Choroid plexus epithelial cell (primary cell): ENCODE measurements at places on chromosomes 12 and 14.

- DNase-seq: peak; percentile 82
Measured at GRCh38 chr12:65655074-65655493, 169.2 kb upstream of the HMGA2 start.

DNA sequence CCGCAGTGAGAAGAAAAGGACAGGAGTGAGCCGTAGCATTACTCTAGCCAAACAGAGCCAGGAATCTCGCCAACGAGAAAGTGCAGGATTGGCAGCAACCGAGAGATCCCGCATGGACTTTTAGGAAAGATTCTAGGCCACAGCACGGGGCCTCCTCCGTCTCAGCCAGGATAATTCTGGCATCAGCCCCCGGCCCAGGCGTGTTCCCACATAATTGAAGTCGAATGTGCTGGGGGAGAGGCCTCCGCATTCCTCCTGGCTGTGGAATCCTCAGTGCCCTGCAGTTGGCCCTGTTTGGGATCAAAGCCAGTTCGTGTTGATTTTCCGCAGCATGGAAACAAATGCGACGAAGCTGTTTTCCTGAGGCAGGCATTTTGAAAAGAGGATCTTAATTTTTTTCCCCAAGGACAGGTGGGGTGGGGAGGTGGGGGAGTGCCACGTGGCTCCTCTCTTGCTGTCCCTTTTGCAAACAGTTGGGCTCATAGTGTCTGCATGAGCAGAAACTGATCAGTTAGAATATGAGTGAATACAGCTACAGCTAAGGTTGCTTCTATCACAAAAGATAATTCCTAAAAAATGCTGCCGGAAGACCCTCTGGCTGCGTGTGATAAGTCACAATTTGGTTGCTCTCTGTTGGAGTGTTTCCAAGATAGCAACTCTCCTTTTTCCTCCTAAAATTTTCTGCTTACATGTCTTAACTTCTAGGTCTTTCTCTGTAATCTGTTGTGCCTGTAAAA, 37.3 kb upstream of the ATXN2 start:
- DNase-seq: peak; percentile 70

GRCh38 chr12:108495823-108496579, 19.1 kb upstream of the FICD start:
- no peak for DNase-seq

- no peak for DNase-seq
Measured at GRCh38 chr12:32420356-32420755, 21.0 kb downstream of the FGD4 start.

DNA sequence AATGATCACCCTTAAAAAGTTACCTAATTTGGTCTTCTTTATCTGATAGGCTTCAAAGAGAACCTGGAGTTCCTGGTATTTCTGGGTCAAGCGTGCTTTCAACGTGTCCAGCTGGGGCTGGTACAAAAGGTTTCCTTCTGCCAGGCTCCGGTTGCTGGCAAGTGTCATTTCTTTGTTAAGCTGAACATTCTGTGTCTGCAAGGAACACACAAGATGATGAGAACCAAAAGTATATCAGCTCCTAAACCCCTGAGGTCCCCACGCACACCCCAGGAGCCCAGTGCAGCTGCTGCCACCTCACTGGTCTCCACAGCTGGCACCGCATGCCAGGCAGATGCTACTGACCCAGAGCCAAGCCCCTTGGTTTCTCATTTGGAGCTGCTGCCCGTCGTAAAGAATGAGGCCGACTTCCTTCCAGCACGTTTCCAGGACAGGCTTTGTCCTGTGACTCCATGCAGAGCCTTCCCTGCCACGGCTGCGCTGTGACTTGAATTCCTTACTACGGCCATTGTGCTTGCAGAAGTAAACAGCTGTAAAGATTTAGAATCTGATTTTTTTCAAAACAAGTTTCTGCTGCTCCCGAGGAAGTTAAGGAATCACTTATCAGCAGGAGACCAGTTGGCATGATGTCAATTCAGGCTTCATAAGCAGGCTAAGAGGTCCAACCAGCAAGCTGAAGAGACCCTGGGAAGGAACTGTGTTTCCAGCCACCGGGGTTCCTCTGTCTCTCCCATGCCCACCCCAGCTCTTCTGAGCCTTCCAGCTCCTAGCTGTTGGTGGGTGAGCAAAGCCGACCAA, 24.9 kb downstream of the VPS37B start:
- DNase-seq: peak; percentile 81

DNA sequence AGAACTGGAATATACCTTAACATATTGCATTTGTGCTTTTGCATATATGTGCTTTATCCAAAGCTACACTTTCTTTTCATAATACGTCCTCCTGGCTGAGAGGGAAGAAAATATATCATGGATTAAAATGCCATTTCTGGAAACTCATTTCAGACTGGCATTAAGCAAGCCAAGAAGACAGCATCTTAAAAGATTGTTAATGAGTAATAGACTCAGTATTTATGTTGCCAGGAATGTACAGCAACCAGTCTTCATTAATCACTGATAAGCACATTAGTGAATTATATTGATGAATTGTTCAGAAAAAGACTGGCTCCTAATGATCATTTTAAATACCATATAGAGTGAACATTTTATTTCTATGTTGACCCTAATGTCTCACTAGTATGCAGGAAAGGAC, 134.9 kb upstream of the IFNG-AS1 start:
- no peak for DNase-seq

DNA sequence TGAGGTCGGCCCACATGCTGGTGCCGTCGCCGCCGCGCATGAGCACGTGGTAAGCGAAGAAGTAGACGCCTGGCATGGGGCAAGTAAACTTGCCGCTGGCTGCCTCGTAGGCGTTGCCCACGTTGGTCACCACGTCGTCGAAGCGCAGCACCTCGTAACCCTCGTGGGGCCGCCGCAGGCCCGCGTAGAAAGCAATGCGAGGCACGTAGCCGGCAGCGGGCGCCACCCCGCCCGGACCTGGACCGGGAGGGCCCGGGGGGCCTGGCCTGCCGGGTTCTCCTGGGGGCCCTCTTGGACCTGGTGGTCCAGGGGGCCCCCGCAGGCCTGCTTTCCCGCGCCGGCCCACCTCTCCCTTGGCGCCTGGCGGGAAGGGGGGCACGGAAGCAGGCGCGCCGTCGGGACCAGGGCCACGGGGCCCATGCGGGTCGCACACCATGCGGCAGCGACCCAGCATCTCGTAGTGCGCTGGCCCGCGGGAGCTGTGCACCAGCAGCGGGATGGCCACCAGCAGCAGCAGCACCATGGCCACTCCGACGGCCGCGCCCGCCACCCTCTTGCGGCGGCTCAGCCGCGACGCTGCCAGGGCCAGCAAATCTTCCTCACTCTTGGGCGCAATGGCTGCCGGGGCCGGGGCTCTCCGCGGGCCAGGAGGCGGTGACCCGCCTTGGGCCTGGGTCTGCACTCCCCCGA, 888 bp downstream of the C1QL4 start:
- DNase-seq: no peak

DNA sequence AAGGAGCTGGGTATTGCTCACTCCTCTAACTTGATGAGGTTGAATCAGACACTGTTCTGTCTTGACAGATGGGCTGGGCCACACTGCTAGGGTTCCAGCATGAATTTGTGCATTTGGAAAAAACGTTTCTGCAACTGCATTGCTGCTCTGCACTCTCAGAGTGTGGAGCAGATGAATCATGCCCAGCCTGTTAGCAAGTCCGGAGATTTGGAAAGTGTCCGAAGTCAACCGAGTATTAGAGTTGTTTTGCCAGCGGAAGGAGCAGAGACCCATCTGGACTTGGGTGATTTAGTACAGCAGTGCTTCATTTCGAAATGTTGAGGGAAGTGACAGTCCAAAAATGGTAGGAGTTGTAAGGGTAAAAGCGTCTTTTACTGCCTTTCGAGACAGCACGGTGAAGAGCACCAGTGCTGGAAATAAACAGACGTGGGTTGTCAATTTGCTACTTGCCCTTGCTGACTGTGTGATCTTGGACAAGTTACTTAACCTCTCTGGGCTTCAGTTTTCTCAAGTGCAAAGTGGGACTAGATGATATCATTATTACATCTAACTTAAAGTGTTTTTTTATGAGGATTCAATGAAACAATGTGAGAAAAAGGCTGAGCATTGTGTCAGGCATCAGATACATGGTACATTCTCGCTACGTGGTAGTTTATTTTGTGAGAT, 139.5 kb downstream of the CHST11 start:
- DNase-seq: peak; percentile 85

- DNase-seq: no peak
Measured at GRCh38 chr12:102118874-102119273, 1.0 kb downstream of the NUP37 start.

DNA sequence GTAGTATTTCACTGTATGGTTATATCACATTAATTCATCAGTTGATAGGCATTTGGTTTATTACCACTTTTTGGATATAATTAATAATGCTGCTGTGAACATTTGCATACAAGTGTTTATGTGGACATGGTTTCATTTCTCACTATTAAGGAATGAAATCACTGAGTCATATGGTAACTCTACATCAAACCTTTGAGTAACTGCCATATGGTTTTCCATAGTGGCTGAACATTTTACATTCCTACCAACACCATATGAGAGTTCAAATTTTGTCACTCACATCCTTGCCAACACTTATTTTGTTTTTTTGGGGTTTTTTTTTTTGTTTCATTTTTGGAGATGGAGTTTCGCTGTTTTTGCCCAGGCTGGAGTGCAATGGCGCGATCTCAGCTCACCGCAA, 30.2 kb upstream of the EAPP start:
- no peak for DNase-seq

DNA sequence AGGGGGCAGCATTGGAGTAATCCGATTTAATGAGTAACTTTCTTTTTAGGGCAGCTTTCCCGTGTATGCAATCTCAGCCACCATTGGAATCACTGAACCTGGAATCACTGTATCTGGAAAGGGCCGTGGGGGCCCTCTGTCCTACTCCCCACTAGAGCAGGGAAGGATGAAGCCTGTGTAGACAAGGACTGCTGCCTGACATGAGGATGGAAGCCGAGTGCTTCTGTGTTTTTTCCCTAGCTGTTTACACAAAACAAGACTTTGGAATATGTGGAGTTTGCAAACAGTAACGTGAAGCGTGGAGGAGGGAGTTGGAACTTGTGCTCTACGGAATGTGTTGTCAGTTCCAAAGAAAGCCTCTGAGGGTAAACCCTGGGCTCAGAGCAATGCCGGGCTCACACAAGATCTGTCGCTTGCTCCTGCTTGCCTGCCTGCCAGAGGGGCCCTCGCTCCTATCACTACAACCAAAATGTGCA, 32.4 kb upstream of the HDAC7 start:
- DNase-seq: no peak
